Kidney capillary endothelial cell (primary cell): ENCODE measurements at places on chromosomes 11 and 22.

GRCh38 chr11:46238078-46238966, 39.1 kb upstream of the CREB3L1 start:
- DNase-seq: peak; percentile 51

GRCh38 chr11:116931206-116931953, 94.0 kb upstream of the APOA1 start:
- peak; percentile 38 for DNase-seq

- no peak for DNase-seq
Measured at GRCh38 chr11:1603629-1604028, 4.6 kb downstream of the KRTAP5-3 start.

GRCh38 chr11:65639623-65640482, 2.0 kb downstream of the SIPA1 start:
- peak; percentile 70 for DNase-seq

GRCh38 chr11:7910286-7910788, 20.7 kb downstream of the OR10A6 start:
- no peak for DNase-seq

- no peak for DNase-seq
Measured at GRCh38 chr22:46985507-46985882, 223.0 kb downstream of the TBC1D22A start.

GRCh38 chr11:73001615-73002014, 140.5 kb downstream of the FCHSD2 start:
- DNase-seq: no peak

GRCh38 chr22:16963189-16963945, 44.7 kb downstream of the GAB4 start:
- DNase-seq: no peak

DNA sequence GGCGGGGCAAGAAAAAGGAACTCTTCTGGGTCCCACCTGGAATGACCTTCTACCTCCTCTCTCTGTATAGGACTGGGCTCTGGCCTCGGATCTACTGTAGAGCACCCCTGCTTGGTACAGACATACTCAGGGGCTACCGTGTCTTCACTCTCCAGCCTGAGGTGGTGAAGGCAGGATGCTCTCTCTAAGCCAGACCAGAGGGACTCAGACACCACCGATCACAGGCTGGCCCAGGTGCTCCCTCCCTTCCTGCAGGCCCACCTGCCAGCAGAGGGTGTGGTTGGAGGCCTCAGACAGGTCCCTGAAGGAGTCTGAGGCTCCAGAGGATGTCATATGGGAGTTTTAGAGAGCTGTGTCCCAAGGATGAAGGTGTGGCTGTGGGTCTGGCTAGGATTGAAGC, 4.1 kb downstream of the NHERF4 start:
- no peak for DNase-seq

DNA sequence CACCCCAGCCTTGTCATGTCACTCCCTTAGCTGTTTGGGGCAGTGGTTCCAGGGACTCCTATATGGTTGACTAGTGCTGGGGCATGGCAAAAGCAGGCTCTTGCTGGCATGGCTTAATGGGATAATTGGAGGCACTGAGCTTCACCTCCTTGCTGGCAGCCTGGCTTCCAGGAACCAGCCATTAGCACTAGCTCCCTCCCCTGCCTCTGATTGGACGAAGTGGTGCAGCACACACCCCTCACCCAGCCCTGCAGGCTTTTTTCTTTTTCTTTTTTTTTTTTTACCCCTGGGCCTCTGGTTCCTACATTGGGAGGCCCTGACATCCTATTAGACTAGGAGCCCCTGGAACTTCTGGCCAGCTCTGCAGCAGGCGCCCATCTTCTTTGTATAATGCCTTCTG, 18.6 kb downstream of the PHLDB1 start:
- DNase-seq: no peak

- peak; percentile 18 for DNase-seq
Measured at GRCh38 chr11:45272701-45273100, 13.4 kb downstream of the SYT13 start.

DNA sequence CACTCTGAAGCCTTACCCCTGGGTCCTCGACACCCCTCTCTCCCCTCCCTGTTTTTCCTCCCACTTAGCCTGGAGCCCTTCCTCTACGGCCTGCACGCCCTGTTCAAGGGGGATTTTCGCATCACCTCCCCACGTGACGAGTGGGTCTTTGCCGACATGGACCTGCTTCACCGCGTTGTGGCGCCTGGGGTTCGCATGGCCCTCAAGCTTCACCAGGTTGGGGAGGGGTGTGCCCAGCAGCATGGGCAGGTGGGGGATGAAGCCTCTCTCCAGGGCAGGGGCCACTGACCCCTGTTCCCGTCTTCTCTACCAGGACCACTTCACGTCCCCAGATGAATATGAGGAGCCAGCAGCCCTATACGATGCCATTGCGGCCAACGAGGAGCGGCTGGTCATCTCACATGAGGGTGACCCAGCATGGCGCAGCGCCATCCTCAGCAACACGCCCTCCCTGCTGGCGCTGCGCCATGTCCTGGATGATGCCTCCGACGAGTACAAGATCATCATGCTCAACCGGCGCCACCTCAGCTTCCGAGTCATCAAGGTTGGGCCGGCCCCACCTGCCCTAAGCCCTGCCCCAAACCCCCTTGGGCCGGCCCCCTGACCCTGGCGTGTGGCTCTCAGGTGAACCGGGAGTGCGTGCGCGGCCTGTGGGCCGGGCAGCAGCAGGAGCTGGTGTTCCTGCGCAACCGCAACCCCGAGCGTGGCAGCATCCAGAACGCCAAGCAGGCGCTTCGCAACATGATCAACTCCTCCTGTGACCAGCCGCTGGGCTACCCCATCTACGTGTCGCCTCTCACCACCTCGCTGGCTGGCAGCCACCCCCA, 2.8 kb upstream of the SIPA1 start:
- DNase-seq: no peak

GRCh38 chr22:40965936-40966725, 15.0 kb downstream of the RBX1 start:
- DNase-seq: no peak

DNA sequence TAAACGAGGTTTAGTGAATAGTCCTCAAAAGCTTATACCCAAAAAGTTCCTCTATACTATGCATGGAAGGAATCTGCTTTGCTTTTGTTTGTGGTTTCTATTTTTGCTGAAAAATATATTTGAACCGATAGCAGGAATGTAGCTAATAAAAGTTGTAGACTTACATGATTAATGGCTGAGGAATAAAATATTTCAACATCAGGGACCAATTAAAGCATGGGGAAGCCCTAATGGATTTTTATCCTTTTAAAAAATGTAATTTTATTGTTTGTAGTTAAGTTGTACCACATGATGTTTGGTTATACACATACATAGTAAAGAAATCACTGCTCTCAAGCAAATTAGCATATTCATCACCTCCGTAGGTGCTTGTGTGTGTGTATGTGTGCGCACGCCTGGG, 295.3 kb upstream of the CNTN5 start:
- DNase-seq: no peak

- DNase-seq: no peak
Measured at GRCh38 chr11:11659567-11660362, 38.0 kb upstream of the GALNT18 start.

GRCh38 chr22:50627642-50628542, at the start of gene ARSA:
Gene ARSA, minus strand, starts transcription at chr22:50628152. Its CDS starts 373 bp downstream, at chr22:50627779.
- DNase-seq: peak; percentile 80

- DNase-seq: no peak
Measured at GRCh38 chr11:13698132-13698531, 29.7 kb downstream of the FAR1 start.

DNA sequence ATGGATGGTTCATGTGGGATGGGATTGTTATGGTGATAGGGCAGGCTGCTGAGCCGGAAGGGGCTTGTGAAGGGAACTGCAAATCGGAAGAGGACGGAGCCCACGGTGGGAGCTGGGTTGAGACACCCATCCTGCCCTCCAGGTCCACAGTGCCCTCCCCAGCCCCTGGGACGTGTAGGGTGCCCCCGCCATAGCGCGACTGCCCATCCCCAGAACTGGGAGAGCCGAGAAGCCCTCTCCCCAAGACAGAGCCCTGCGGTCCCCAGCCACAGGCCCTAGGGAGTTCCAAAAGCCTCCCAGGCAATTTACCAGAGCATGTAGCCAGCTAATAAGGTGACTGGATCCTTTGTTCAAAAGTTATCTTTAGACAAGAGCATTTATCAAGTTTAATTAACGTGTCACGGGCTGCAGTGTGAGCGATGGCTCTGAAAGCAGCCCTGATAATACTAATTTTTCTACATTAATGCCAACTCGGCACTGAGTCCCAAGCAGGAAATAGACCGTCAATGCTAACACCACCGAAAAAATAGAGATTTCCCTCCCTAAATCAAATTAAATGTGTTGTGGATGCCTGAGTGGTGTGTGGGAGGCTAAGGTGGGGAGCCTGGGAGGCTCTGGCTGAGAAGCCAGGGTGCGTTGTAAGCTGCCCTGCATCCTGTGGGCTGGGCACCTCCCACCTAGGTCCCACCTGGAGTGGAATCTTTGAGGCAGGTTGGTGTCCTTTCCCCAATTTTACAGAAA, 76.8 kb upstream of the RTL6 start:
- no peak for DNase-seq

GRCh38 chr22:46577368-46578249, 40.2 kb upstream of the CELSR1 start:
- DNase-seq: no peak

DNA sequence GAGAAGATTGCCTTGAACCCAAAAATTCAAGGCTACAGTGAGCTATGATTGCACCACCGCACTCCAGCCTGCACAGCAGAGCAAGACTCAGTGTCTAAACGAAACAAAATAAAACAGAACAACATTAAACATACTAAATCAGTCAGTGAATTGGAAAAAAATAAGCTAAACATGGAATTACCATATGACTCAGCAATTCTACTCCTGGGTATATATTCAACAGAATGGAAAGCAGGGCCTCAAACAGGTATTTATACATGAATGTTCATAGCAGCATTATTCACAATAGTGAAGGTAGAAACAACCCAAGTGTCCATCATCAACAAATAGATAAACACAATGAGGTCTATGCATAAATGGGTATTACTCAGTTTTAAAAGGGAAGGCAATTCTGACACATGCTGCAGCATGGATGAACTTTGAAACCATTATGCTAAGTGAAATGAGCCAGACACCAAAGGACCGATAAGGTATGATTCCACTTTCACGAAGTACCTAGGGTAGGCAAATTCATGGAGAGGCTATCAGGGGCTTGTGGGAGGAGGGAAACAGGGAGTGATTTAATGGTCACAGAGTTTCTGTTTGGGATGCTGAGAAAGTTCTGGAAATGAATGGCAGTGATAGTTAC, 15.5 kb downstream of the NTM start:
- DNase-seq: no peak

- DNase-seq: no peak
Measured at GRCh38 chr11:126533560-126533959, 178.1 kb downstream of the ST3GAL4 start.

DNA sequence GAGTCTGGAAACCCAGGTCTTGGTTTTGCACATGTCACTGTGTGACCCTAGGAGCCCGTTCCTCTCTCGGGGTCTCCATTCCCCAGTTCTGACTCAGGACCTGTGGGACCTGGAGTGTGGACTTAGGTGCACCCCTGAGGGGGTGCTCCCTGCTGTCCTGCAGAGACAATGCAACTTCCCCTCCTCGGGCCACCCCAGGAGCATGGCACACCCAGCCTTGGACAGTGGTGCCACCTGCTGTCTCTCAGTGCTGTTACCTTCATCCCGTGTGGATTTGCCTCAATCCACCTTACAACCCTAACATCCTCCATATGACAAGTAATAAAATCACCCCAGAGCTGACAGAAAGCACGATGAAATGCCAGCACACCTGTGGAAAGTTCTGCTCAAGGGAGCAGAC, 27.5 kb upstream of the CRYBB3 start:
- no peak for DNase-seq

DNA sequence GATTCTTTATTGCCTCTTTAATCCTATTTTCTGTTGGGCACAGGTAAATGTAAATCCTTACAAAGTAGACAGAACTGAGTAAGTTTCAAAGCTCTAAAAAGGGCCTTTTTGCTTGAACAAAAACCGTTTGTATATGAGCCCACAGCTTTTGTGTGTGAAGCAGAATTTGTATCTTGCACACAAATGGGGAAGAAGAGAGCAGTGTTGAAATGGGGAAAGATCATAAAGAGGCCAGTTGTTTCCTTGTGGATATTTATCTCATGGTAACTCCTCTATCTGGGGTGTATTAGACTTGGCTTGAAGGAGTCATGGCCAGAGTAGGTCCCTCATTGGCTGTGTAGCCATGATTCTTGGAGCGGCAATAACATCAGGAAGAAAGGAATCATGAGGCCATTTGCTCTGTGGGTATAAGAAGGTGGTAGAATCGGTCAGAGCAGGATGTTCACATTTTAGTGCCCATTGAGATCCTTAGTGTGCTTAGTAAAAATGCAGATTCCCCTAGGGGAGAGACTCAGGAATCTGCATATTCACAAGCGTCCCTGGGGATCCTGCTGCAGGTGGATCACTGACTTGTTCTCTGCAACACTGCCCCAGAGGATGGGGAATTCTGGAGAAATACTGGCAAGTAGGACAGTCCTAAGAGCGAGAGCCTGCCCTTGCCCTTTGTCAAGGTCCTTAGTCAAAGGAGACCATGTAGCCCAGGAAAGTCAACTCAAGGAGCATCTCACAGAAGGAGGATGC, 126.5 kb downstream of the LDLRAD3 start:
- no peak for DNase-seq

DNA sequence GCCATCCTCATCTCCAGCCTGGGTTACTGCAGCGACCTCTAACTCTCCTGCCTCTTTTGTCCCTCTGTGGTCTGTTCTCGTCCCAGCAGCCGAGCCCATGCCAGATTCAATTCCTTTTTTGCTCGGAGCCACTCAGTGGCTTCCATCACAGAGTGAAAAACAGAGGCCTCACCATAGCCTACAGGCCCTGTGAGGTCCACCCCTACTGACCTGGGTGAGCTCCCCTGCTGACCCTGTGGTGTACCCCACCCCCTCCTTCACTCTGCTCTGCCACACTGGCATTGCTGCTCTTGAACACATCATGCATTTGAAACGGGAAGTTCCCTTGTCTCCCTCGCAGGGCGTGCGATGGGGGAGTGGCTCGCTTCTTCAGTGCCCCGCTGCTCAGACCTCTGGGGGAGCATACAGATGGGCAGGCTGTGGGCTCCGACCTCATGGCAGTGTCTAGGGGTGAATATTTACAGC, 2.1 kb downstream of the AIP start:
- no peak for DNase-seq

GRCh38 chr11:117786135-117786870, 10.7 kb downstream of the DSCAML1 start:
- no peak for DNase-seq

GRCh38 chr22:36850056-36850455, 10.8 kb upstream of the NCF4 start:
- no peak for DNase-seq

DNA sequence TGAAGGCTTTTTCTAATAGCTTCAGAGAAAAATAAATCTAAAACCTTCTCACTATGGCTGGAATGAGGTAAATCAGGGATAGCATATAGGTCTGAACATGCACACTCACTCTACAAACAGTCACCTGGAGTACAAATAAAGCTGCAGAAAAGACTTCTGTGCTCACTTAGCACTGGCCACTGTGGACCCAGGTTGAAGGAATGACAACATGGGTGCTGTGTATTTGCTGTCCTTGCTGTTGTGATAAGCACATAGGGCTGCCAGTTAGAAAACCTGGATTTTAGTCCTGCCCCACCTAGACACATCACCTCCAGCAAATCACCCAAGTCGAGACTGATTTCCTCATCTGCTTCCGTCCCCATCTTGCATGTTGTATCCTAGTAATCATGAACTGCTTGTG, 51.2 kb downstream of the FZD4 start:
- no peak for DNase-seq
